ENCODE measurements at places on chromosomes 1 and 21. TPM values are rescaled to one million over a fixed set of nuclear protein-coding genes. Genes with fewer than 3 reads are reported as not detected.

NIPAL3 gene
- 31.1 TPM for total RNA-seq

PRR9 gene
- not detected for total RNA-seq

IGSF9 gene
- total RNA-seq = 0.17 TPM

GRCh38 chr1:18109756-18110597, 2.4 kb downstream of the IGSF21 start:
- no peak for DNase-seq

GRCh38 chr1:86068841-86069756, 87.5 kb downstream of the COL24A1 start:
- DNase-seq = no peak

Data from esophagus muscularis mucosa (tissue), 4 donors.